ENCODE measurements at places on chromosomes 1 and 21.
A peak's percentile ranks its signal among the peaks of the same experiment; 100 is the strongest.

- no peak for DNase-seq
Observed at GRCh38 chr1:110070671-110071242, at the start of gene ALX3. ALX3 (minus strand) TSS chr1:110070672; CDS start chr1:110070612, 60 bp downstream.

GRCh38 chr1:43296207-43296606, 4.6 kb upstream of the TIE1 start:
- DNase-seq: peak; percentile 42

- no peak for DNase-seq
Observed at GRCh38 chr1:192407206-192407605, 90.4 kb downstream of the RGS21 start.

GRCh38 chr1:214074477-214074876, 86.7 kb downstream of the PROX1 start:
- DNase-seq: no peak

DNA sequence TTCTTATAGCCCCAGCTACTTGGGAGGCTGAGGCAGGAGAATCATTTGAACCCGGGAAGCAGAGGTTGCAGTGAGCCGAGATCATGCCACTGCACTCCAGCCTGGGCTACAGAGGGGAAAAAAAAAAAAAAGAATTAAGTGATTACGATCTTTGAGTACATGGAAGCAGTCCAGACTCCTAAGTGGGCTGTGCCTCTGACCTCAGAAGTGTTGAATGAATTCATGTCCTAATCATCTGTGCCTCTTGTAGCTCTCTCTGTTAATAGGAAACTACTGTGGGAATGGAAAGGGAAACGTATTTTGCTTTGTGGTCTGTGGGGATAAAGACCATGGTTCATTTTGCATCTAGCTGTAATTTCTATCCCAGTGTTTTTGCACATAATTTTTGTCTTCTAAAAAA, 8.4 kb upstream of the IVNS1ABP start:
- DNase-seq: peak; percentile 27

DNA sequence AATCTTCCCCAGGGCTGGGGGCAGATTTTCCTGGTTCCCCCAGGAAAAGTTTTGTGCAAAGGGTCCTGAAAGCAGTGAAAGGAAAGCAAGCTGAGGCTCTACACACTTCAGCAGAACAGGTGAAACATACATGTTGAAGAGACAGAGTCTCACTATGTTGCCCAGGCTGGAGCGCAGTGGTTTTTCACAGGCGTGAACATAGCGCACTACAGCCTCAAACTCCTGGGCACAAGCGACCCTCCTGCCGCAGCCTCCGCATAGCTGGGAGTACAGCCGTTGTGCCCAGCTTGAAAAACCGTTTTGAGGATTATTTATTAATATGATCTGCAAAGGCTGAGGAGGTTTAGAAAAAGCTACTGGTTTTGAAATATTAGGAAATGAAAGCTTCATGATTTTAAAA, 11.8 kb downstream of the PRDM15 start:
- no peak for DNase-seq

GRCh38 chr1:33836911-33837310, 27.0 kb upstream of the HMGB4 start:
- DNase-seq: no peak

GRCh38 chr1:100177295-100178041, 588 bp downstream of the LRRC39 start:
- no peak for DNase-seq

- no peak for DNase-seq
Observed at GRCh38 chr1:159218649-159219636, 14.3 kb downstream of the ACKR1 start.

- DNase-seq: no peak
Observed at GRCh38 chr21:42358937-42359336, 7.4 kb downstream of the TFF1 start.

- DNase-seq: no peak
Observed at GRCh38 chr1:216617081-216617875, 106.0 kb downstream of the ESRRG start.

- DNase-seq: no peak
Observed at GRCh38 chr21:30014886-30015285, 75.1 kb upstream of the GRIK1 start.

DNA sequence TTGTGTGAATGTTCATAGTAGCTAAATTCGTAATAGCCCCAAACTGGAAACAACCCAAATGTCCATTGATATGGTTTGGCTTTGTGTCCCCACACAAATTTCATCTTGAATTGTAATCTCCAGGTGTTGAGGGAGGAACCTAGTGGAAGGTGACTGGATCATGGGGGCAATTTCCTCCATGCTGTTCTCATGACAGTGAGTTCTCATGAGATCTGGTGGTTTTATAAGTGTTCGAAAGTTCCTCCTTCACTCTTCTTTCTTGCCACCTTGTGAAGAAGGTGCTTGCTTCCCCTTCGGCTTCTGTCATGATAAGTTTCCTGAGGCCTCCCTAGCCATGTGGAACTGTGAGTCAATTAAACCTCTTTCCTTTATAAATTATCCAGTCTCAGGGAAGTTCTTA, 11.3 kb downstream of the UBE2G2 start:
- no peak for DNase-seq

- DNase-seq: no peak
Observed at GRCh38 chr1:84884671-84885389, 8.2 kb downstream of the LPAR3 start.

GRCh38 chr1:183244466-183244865, 58.4 kb downstream of the LAMC2 start:
- DNase-seq: peak; percentile 99
